ENCODE measurements at places on chromosomes 5 and 9.

GRCh38 chr9:135734616-135735144 is 32.7 kb downstream of the KCNT1 start:
- DNase-seq: no peak

GRCh38 chr5:10984021-10984715 is 223.1 kb upstream of the DAP start:
- no peak for DNase-seq

GRCh38 chr9:79489261-79490000 is 82.3 kb upstream of the TLE4 start:
- peak; percentile 83 for DNase-seq

DNA sequence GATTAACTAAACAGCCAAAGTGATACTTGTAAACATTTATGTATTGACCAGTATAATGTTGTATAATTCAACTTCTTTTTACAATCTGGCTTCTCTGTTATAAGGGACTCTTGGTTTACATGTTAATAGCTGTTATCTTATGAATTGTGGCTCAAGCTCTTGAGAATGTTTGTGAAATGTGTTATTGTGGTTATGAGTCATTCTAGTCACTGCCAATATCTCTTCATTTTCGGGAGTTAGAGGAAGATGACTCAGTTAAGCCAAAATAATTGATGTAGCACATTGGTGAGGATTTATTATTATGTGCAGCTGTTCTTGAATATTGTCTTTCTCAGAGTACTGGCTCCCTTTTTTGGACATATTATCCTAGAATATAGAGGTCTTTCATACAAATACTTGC is 655.2 kb upstream of the RIOK2 start:
- DNase-seq: peak; percentile 98
